ENCODE measurements at places on chromosomes 7 and 10.

DNA sequence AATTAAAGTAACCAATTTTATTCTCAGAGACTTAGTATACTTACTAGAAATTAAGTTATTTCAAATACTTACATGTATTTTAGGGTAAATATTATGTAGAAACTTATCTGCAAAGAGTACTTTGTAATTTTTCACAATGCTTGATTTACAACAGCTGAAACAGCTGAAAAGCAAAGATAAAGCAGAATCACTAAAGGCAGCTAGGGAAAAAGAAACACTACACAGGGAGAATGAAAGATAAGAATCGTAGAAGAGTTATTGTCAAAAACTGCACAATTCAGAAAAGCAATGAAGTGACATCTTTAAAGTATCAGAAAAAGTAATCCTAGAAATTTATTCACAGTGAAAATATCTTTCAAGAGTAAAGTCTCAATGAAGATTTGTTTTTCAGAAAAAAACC lies 69.7 kb upstream of the ZNF804B start:
- DNase-seq: no peak

- no peak for DNase-seq
Measured at GRCh38 chr10:43024524-43024923, 52.3 kb upstream of the RET start.

- DNase-seq: no peak
Measured at GRCh38 chr10:29798921-29799690, 164.3 kb upstream of the SVIL start.

DNA sequence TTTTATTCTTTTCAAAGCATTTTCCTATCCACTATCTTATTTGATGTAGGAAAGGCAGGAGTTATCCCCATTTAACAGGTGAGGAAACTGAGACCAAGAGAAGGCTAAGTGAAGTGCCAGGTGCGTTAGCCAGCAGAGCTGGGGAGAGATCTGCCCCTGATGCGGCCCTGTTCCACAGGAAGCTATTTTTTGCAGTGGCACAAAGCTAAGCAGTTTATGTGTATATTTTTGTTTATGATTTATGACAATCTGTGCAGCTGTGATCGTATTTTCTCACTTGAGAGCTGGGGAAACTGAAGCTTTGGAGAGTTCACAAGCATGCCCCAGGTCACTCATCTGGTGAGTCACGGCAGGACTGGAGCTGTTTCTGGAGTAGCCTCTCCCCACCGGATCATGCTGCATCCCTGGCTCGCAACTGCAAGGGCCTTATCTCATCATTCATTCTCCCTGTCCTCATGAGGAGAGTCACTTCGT lies 38.8 kb downstream of the SLC29A3 start:
- DNase-seq: no peak

DNA sequence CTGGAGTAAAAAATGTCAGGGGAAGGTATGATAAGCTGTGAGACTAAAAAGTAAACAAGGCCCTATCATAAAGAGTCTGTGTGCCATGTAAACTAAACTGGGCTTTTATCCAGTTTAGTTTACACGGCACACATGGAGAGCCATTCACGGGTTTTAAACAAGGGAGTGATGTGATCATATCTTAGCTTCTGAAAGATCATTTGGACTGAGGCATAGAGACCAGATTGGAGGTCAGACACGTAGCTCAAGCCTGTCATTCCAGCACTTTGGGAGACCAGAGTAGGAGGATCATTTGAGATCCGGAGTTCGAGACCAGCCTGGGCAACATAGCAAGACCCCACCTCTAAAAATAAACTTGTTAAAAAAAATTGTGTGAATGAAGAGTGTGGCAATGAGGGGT lies 50.1 kb downstream of the SKIDA1 start:
- DNase-seq: no peak

DNA sequence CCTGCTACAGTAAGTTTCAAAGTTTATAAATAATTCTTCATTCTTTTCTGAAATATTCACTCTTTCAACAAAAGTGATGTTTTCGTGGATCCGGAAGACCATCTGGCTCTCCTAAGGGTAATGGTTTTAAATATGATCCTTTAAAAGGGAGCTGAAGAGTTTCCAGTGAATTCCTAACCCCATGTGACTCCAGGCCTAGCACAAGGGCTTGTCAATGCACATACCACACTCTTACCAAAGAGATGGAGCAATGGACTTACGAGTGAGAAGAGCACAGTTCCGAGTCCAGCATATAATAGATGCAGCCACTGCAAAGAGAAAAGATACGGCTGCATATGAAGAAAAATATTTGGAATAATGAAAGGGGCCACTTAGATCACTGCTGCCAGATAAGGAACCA lies 32.1 kb upstream of the GATAD1 start:
- DNase-seq: no peak

All from stimulated activated naive B cell treated with anti-CD40 and anti-IgM and Interleukin-4, amounts not matched to agents 10 μg/mL and 1 μg/mL and 100 μg/mL, for 72 hours (primary cell).